ENCODE measurements at places on chromosomes 2 and 18.

GRCh38 chr2:145874466-145874865 is 1354.5 kb upstream of the ZEB2 start:
- DNase-seq, result no peak

DNA sequence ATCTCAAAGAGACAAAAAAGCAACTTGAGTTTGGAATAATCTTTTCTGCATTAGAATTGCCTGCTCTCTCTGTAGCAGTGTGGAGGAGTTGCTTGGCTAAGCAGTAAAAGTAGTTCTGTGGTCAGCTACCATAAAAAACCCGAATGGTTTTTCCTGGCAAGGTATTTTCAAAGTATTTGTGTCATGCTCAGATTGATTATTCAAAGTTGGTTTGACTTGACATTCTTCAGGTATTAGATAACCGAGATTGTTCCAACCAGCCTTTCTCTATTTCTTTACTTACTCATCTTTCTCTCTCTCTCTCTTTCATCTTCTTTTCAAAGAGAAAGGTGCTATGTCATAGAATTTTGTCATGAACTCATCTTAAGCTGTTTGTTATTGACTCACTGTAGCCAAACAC is 404.9 kb downstream of the CPS1 start:
- DNase-seq, result no peak

- no peak for DNase-seq
Measured at GRCh38 chr2:148876595-148877402, 1.8 kb downstream of the KIF5C start.

GRCh38 chr2:105815401-105815800 is 70.7 kb downstream of the NCK2 start:
- no peak for DNase-seq

GRCh38 chr2:81327911-81328310 is 1023.4 kb upstream of the LRRTM1 start:
- no peak for DNase-seq

DNA sequence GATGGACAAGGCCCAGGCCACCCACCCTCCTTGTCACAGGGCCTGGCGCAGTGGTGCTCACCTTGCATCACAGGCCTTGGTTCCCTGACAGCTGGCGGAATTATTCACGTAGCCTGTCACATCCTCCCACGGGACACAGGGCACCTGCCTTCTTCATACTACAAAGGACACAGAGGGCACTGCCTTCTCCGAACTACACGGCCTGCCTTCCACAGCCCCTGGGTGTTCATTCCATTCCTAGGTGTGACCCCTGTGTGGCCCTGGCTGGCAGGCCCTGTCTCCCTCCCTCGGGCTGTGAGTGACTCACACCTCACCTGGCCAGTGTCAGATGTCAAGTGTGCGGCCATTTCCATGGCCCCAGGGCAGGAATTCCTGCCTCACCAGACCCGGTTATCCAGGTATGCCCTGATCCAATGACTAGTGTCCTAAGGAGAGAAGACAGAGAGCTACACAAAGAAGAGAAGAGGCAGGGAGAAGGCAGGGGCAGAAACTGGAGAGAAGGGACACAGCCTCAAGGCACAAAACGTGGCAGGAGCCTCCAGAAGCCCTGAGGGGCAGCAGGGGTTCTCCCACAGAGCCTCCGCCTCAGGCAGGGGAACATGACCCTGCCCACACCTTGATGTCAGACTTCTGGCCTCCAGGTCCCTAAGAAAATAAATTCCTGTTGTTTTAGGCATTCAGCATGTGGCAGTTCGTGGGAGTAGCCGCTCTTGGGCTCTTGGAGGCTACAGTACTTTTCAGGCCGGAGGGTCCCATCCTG is 43.4 kb downstream of the MBP start:
- no peak for DNase-seq

GRCh38 chr2:224444021-224444420 is 42.1 kb upstream of the FAM124B start:
- no peak for DNase-seq

DNA sequence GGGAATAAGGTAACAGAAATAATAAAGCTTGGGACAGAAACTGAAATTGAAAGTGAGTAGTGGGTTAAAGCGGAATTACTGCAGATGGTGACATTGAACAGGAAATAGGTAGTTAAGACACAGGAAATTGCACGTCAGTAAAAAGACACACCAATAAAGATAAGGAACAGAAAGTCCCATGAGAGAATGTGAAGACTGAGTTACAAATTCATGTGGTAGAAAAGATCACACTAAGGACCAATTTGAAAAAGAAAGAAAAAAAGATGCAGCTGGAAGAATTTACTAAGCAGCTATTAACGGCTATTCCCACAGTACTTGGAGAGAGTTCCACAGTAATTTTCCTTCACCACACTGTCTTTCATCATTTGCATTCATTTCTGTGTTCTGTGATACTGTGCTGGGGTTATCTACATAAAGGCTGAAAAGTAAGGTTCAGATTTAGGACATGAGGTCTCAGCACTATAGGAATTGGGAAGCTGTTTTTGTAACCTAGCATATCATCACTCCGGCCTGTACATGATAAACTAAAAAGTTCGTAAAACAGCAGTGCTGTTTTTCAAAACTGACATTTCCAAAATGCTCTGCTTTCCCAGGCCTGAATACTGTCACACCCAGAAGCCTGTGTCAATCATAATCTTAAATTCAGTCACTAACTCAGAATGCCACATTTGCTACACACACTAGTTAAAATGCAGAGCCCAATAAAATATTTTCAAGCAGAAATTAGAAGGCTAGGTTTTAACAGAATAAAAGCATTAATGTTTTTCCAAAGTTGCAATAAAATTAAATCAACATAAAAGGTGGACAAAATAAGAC is 42.9 kb downstream of the SRBD1 start:
- DNase-seq, result no peak

DNA sequence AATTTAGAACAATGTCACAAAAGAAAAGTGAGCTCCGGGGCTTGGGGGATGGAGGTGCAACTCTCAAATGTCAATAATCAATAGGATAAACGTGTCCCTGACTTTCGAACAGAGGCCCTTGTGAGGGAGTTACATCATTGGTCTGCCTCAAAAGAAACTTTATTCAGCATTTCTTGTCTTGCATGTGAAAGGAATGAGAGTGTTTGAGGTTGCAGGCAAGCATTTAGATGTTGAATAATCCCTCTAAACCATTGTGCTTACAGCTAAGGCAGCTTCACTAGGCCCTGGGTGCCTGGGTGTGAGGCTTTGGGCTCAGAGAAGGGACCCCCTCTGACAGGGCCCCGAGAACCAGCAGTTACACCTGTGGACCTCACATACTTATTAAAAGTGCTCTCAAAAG is 28.6 kb upstream of the FHL2 start:
- no peak for DNase-seq

DNA sequence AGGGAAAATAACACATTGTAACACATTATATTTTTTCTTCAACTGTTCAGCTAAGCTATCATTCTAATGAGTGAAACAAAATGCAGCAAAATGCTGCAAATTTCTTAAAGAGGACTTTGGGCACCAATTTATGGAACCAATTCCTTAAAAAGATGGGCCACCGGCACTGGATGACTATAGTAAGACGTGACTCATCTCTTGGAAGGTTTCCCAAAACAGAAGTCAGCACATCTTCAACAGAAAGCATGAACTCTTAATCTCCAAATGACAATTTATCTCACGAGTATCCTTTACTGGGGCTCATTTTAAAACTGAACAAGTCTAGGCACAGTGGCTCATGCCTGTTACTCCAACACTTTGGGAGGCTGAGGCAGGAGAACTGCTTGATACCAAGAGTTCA is 213.4 kb downstream of the CDH20 start:
- DNase-seq, result no peak

DNA sequence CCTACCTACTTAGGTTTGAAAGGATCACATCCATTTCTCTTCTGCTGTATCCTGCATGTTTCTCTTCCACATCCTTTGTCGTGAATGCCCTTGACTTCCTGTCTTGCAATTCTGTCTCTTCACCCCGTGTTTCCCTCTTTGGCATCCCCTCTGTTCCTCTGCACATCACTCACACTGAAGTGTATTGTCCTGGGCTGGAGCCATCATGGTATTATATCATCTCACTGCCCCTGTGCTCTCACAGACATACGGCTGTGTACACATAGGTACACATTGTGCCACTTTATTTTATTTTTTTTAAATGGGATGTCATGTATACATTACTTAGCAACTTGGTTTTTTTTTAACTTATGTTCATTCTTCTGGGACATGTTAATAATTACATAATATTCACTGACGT is 291.6 kb downstream of the ALPK2 start:
- DNase-seq, result no peak

GRCh38 chr2:1874101-1874865 is 130.0 kb upstream of the PXDN start:
- no peak for DNase-seq

- no peak for DNase-seq
Measured at GRCh38 chr18:65937180-65937579, 186.4 kb downstream of the CDH7 start.

- no peak for DNase-seq
Measured at GRCh38 chr2:224927646-224928173, 114.6 kb downstream of the DOCK10 start.

GRCh38 chr2:71148506-71149063 is 18.2 kb downstream of the MPHOSPH10 start:
- DNase-seq, result no peak

DNA sequence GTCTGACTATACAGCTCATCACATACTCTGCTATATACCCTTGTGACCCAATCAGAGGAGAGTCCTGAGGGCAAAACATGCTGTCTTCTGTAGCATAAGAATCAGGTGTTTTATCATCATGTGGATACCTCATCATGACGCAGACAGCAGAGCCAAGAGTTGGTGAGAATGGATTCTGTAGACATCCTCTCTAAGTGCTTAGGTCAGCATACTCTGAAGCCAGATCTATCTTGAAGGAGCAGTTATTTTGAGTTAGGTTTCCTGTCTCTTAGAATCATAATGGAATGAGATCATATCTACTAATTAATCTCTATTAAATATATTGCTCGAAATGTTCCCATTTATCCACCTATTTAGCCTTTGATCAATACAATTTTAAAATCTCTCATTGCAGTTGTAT is 190.2 kb upstream of the KCNH7 start:
- no peak for DNase-seq

GRCh38 chr2:128402911-128403670 is 84.4 kb upstream of the HS6ST1 start:
- DNase-seq, result no peak

DNA sequence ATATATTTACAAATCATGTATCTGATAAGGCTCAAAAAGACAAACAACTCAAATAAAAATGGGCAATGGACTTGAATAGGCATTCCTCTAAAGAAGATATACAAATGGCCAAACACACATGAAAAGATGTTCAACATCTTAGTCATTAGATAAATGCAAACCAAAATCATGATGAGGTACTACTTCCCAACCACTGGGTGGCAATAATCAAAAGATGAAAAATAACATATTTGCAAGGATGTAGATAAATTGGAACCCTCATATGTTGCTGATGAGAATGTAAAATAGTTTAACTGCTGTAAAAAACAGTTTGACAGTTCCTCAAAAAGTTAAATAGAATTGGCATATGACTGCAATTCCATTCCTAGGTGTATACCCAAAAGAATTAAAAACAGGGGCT is 132.3 kb downstream of the TTC32 start:
- DNase-seq, result no peak

GRCh38 chr18:63031375-63031774 is 288.2 kb downstream of the BCL2 start:
- DNase-seq, result no peak

DNA sequence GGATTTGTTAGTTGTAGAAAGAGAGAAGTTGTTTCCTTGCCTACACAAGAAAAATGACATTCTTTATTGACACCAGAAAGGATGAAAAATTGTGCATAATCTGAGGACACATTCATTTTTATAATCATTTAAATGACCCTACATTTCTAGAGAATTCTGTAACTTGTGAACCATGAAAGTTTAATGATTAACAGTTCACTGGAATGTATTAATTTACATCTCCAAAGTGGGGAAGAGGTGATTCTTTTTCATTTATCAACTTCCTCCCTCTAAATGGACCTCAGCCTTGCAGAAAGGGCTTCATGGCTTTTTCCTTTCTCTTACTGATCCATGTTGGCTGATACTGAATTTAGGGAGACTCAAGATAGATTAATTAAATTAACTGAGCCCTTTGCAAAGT is 565.2 kb upstream of the LINC00305 start:
- DNase-seq, result no peak

GRCh38 chr2:202689459-202689858 is 54.7 kb downstream of the FAM117B start:
- no peak for DNase-seq

DNA sequence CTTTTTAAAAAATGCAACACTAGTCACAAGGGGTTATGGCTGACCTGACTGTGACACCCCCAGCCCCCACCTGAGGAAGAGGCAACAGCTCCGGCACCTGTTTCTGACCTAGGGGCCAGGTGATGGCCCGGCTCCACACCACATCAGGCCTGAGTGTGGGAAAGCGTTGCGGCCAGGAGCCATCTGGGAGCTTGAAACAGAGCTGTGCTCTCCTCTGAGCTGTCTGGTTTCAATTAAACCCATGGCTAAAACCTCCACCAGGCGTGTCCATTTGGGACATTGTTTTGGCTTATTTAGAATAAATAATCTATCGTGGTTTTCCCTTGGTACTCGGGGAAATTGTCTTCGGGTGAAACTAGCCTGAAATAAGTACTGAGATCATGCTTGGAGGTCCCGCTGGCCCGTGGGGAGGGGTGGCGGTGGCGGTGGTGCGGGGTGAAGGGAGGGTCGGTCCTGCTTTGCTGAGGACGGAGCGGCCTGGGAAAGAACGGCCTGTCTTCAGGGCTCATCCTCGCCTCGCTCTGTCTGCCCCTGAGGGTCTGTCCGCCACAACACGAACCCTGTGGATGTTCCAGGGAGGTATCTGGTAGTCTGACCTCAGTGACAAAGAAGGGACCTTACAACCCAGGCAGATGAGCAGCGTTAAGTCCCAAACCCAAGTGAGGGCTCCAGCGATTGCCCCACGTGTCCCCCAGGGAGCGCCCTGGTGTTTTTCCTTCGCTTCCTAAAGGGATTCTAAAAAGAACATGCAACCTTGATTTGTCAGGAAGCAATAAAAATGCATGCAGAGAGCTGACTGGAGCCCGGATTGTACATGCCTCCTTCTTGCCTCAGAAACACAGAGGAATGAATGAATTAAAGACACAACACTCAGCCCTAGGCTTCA is 58.7 kb downstream of the IL1RL2 start:
- DNase-seq, result no peak

- no peak for DNase-seq
Measured at GRCh38 chr2:204154863-204155262, 218.3 kb downstream of the ICOS start.

DNA sequence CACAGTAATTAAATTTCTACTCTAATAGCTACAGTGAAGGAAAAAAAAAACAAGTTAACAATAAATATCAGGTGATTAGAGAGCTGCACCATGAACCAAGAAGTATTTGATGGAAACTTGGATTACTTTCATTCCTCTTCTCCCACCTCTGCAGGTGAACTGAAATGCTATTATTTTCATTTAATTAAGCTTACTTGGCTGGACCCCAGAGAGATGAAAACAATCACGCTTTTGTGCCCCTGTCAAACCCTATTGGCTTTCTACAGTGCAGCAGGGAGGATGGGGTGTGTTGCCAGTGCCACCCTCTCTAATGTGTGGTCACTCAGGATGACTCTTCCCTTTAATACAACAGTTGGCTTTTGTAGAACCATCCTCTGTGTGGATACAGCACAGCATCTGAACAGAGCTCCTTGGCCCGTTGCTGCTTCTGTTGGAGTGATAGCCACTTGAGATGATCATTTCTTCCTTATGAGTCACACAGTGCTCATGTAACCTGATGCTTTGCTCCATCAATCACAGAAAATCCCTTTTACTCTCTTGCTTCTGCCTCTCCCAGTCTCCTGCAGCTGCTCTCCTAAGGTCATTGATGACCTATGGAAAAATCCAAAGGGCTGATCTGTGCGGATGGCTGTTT is 5.5 kb upstream of the ARL4C start:
- DNase-seq, result no peak

- no peak for DNase-seq
Measured at GRCh38 chr2:232260075-232260474, 118.5 kb upstream of the ALPP start.
